ENCODE measurements at places on chromosomes 4 and X. TPM values are rescaled to one million over a fixed set of nuclear protein-coding genes. Genes with fewer than 3 reads are reported as not detected.

DNA sequence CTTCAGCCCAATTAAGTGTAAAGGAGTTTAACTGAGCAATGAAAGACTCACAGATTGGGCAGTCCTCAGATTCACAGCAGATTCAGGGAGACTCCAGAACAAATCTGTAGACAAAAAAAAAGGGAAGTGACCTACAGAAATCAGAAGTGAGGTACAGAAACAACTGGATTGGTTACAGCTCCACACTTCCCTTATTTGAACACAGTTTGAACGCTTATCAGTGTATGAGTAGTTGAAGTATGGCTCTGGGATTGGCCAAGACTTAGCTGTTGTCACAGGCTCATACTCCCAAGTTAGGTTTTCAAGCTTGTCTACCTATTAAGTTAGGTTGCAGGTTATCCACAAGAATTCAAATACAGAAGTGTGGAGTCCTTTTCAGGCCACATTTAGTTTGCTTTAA is 112.4 kb upstream of the ELOVL6 start:
- DNase-seq: no peak

- DNase-seq: no peak
Measured at GRCh38 chrX:145178268-145178667, 69.0 kb upstream of the SPANXN1 start.

GRCh38 chrX:153583433-153583832 is 15.5 kb downstream of the CCNQ start:
- no peak for DNase-seq

DNA sequence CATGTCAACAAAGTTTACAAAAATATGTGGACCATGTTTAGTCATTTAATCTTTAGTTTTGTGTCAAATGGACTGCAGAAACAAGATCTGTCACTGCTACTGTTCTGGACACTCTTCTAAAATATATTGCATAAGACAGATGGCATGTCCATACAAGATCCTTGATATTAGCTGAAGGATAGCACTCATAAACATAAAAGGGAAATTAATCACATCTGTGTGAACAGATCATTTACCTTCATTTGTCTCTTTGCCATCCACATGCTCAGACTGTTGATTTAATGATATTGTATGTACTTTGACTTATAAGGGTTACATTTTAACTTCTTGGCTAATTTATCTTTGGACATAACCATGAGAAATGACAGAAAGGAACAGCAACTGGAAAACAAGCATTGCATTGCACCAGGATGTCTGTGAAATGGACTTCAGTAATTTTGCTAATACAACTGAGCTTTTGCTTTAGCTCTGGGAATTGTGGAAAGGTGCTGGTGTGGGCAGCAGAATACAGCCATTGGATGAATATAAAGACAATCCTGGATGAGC is at the start of gene UGT2B7:
UGT2B7 (plus strand) TSS at position 364 of the 546 bp plus-strand sequence; CDS start at position 411, 47 bp downstream.
- no peak for DNase-seq

DNA sequence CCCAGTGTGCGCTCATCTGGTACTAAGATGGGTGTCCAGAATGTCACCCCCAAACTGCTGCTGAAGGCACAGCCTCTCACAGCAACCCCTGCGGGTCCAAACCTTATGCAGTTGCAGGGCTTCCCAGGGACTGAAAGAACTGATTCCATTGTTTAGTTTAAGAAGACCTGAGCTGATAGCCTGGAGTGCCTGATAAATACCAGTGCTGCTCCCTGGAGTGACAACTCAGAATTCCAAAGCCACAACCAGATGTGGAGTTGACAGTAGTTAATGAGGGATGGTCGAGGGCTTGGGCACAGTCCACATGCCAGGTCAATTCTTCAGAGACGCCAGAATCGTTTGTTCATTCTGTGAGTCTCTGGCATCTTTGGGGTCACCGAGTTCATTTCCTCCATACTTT is 71.2 kb downstream of the LNX1 start:
- no peak for DNase-seq

DNA sequence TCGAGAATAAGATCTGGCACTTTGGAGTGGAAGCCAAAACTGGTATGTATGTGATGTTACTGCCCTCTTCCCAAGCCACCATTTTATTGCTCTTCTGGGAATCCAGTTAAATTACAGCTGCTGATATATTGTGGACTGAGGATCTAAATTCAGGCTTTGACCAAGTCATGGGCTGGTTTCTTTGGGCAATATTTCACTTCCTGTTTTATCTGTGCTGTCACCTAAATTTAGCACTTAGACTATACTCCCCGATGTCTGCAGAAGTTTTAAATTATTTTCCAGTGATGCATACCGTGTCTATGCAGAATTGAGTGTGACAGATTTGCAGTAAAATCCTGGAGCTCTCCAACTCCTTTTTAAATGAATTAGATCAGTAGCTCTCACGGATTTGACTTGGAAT is 100.0 kb downstream of the TEX13A start:
- no peak for DNase-seq

- peak; percentile 29 for DNase-seq
Measured at GRCh38 chrX:140764401-140764919, 54.9 kb downstream of the LINC00632 start.

DNA sequence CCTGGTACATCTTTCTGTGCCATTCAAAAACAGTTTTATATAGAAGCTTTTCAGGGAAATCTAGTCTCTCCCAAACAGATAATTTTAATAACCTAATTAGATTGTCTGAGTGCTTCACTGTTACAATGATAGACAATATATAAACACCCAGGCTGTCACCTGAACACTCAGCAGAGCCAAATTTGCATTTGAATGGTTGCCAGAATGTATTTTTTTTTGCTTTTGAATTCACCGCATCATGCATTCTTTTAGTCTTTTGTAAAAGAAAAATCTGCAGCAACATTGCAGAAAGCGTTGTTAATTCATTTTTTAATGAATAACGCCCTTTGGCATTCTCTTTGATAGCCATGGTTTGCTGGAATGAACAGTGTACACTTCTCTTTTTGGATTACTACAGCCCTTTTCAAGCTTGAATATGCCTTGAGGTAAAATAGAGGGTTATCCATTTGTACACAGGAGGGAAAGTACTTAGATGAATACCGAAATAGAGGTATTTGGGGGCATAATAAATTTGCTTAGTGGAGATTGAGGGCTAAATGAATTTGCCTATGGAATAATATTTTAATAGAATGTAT is 175.0 kb upstream of the EPHA5 start:
- no peak for DNase-seq

GRCh38 chr4:3361896-3362295 is 69.1 kb downstream of the RGS12 start:
- DNase-seq: no peak

- no peak for DNase-seq
Measured at GRCh38 chr4:59540311-59540710, 1659.8 kb upstream of the ADGRL3 start.

GRCh38 chr4:4415806-4416805 is 29.2 kb downstream of the NSG1 start:
- DNase-seq: no peak

DNA sequence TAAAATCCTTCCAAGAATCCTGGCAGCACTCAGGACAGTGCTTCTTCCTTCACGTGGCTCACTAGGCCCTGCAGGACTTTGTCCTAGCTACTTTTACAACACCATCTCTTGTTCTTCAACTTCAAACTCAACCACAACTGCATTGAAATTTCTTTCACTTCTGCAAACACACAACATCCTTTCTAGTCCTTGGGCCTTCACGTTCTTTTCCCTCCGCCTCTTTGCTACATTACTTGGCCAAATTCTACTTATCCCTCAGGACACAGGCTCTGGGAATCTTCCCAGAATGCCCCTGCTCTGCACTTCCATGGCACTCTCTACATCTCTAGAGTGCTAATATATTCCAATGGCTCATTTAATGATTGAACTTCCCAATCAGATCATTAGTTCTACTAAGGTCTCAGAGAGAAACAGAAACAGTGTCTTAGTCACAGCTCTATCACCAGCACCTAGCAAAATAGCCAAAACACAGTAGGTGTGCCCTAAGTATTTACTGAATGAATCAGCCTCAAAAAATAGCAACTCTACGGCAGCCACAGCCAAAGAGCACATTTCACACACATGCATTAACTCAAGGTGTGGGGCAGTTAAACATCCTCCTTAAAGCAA is 73.3 kb downstream of the MANBA start:
- no peak for DNase-seq

GLRA3 gene
- total RNA-seq: not detected

UGT2A1 gene
- total RNA-seq: not detected

NXF2B gene
- not detected for total RNA-seq

BMP15 gene
- not detected for total RNA-seq

PAGE5 gene
- total RNA-seq: not detected
